Uterine smooth muscle cell (primary cell): ENCODE measurements at places on chromosomes 3 and 15. TPM values are rescaled to one million over a fixed set of nuclear protein-coding genes. Genes with fewer than 3 reads are reported as not detected.

BNC1 gene
- 10.0 and 11.3 TPM in 2 replicates for total RNA-seq

CEP70 gene
- 56.3 and 60.1 TPM in 2 replicates for total RNA-seq

P2RY12 gene
- total RNA-seq = 0.11 and 0.12 TPM in 2 replicates

CHRD gene
- 7.4 and 9.3 TPM in 2 replicates for total RNA-seq

SIDT1 gene
- total RNA-seq = not detected in 2 replicates

GCSAM gene
- total RNA-seq = not detected in 2 replicates
